ENCODE measurements at places on chromosomes 4 and X.
A peak's percentile ranks its signal among the peaks of the same experiment; 100 is the strongest.

- DNase-seq, result peak; percentile 80
Observed at GRCh38 chr4:76208005-76208765, 5.4 kb downstream of the SCARB2 start.

DNA sequence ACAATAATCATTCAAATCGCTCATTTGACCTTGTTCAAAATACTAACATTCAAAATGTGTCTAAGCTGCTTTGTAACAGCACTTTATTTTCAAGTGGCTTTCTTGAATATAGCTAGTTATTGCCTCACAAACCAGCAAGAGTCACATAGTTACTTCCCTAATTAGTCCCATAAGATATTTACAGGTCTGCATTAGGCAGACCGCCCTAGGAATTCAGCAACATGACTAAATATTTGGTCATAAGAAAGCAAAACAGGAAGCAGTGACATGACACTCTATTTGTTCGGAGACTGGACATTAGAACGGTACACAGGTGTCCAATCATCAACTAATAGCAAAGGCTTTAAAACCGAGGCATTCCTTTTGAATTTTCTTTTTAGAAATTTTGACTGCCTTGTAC lies 262.0 kb downstream of the COL25A1 start:
- DNase-seq, result no peak

GRCh38 chrX:103789004-103789403 lies 12.4 kb downstream of the PLP1 start:
- no peak for DNase-seq

DNA sequence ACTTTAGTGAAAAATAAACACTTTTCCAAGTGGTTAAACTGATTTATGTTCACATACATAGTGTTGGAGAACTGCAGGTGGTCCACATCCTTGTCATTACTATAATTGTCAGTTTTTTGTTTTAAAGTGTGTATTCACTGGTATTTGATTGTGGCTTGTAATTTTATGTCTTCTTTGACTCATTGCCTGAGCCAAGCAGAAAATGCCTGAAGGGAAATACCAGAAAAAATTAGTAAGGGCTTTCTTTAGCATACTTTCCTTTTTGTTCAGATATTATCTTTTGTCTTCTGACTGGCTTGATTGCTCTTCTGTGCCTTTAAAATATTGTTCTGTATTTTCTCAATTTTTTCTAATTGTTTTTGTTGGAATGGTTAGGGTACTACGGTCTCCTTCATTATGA lies 981.3 kb downstream of the C4orf33 start:
- no peak for DNase-seq

GRCh38 chr4:61841714-61842113 lies 641.6 kb downstream of the ADGRL3 start:
- DNase-seq, result no peak

DNA sequence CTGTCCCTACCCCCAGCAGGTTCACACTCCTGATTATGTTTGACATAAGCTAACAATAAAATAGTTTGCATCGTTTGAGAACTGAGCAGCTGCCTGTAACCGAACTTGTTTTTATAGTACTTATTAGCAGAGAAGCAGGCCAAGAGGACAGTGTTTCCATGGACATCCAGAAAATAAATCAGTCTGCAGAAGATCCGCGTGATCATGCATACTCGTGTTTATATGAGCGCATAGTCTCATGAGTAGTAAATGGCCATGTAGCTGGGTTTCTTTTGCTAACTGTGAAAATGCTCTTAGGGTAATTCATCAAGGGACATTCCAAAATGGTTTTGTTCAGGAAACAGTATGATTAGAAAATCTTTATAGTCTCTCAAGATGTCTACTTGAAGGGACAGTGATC lies 289.2 kb downstream of the DCTD start:
- no peak for DNase-seq

- peak; percentile 28 for DNase-seq
Observed at GRCh38 chr4:148447681-148448080, 5.5 kb upstream of the NR3C2 start.

DNA sequence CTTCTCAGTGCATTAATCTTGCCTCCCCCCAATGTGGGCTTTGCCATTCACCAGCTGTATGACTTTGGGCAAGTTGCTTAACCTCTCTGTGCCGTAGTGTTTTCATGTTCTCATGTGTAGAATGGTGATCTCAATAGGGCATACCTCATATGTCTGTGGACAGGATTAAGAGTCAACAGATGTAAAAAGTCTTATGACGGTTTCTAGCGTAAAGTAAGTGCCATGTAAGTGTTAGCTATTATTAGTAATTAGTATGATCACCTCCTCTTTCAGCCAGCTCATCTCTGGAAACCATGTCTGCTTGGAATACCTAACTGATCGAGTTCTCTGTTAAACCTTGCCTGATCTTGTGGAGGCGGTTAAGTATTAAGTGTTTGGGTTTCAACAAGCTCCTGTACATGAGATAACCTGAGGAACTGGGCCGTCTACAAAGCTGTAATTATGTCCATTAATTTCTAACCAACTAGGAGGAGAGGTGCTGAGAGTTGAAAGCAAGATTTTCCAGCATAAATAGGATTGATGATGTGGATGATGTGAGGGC lies 66.3 kb downstream of the TSC22D3 start:
- no peak for DNase-seq

DNA sequence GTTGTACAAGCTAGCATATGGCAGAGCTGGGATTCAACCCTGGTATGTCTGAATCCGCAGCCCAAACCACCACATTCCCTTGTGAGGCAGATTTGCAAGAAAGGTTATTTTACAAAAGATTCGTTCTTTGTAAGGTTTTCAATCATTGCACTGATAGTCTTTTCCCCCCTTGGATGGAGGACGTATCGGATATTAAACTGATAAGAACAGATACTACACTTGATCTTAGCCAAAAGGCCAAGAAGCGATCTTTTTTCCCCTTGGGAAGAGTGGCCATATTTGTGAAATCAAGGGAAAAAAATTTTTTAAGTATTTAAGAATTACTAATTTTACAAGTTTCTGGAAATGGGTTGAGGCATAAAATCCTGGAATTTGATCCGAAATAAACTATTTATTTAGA lies 34.4 kb upstream of the MSMO1 start:
- no peak for DNase-seq

GRCh38 chr4:185761352-185762235 lies 50.4 kb downstream of the SORBS2 start:
- no peak for DNase-seq

DNA sequence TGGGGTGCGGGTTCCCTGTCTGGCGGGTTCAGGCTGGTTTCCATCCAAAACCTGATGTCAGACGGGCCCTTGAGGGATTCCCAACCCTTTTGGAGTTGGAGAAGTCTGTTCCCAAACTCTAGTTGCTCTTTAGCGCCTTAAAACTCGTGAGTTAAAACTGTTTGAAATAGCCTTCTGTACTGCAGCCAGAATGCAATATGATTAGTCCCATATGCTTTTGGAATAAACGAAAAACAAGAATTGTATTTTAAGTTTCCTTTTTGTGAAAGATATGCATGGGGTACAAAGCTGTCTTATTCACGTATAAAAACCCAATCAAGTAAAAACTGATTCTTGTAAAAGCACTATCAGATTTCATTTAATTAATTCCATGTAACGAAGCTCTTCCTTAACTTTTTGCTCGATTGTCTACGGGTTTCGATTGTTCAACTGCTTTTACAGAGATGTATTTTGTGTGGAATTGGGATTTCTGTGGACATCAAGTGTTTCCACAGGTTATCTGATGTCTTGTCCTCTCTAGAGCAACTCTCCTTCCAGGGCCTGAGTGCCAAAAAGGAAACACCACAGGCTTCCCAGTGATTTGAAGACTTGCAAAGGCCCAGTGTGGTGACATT lies 49.5 kb downstream of the CLDN34 start:
- no peak for DNase-seq

DNA sequence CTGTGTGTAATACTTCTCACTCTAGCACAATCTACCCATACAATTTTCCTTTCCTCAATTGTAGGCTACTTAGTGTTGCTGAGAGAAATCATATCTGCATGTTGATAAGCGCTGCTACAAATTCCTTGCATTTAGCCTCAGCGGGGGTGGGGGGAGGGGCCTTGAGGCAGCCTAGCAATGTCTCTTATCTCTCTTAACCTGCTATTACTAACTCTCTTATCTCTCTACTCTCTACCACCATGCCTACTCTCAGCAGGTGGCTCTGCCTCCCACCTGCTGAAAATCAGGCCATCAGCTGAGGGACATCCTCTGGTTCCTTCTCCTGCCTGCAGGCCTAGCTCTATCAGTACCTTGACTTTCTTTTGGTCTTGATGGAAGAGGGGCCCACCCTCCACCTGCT lies 98.9 kb downstream of the GPR82 start:
- no peak for DNase-seq

DNA sequence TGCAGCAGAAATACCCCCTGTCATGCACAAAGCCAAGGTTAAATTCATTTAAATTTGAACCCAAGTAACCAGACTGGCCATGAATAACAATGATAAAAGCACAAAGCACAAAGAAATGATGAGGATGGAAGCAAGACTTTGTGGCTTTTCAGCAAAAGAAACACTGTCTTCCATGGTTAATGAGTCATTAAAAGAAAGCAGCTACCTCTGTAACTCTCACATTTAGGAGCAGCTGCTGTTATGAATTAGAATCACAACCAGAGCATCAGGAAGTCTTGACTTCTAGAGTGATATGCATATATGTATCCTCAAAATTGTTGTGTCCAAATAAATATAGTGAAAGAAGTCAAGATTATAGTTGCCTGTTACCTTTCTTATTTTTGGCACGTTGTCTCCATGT lies 70.7 kb upstream of the RPS6KA6 start:
- DNase-seq, result no peak

DNA sequence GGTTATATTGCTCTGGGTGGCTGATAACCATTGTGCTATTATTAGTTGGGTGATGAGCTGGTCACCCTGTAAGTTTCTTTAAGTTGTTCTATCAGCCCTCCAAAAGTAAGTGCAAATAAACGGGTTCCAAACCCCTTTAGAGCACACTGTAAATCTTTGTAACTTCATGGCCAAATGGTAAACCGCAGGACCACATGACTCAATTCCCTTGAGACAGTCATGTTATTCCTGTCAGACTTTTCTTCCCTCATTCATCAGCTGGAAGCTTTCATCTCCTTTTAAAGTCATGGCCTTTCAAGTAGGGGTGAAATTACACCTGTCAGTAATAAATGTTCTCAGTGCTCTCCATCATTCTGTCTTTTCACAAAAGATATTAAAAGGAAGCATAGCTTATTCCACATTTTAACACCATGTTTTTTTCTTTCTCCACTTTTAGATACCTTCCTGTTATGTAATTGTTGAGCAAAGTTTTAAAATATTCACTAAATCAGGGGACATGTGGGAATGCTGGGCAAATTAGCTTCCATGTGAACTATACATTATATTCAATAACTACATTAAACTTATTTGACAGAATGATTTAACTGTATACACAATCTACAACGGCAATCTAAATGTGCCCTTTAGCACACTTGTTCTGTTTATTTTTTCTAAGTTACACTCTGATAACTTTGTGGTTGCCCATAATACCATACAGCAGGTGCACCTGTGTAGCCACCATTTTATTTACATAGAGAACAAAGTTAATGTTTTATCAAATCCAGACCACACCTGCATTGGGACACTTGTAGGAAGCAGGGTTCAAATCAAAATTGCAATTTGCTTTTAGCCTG lies 275.5 kb downstream of the CFAP299 start:
- no peak for DNase-seq

DNA sequence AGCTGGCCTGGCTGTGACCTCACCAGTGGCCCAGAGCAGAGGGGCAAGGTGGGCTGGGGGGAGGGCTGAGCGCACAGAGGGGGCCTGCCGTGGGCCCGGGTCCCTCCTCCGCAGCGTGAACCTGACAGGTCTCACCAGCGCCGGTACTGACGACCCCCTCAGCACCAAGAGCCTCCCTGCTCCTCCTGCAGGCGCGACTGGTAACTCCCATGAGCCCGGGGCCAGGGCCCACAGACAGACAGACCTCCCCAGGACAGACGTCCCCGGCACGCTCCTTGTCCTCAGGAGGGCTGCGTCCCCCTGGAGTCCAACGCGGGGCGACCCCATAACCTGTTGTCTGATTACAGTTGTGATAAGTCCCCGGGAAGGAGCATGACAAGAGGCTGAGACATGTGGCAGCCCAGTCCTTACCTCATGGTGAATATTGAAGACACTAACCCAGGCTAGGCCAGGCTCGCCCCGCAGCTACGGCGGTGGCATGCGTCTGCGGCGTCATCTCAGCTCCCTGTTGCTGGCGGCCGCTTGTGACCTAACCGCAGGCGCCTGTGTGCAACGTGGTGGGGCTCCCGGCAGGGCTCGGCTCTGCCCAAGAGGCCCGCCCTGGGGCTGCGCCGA lies 8.5 kb downstream of the AKAP17A start:
- DNase-seq, result no peak

GRCh38 chr4:74451214-74451661 lies 6.3 kb downstream of the AREG start:
- DNase-seq, result no peak

GRCh38 chrX:133273180-133273579 lies 55.0 kb upstream of the TFDP3 start:
- DNase-seq, result no peak

- no peak for DNase-seq
Observed at GRCh38 chrX:8278557-8278956, 107.5 kb upstream of the VCX2 start.

GRCh38 chrX:65601126-65601525 lies 66.3 kb upstream of the MSN start:
- no peak for DNase-seq

DNA sequence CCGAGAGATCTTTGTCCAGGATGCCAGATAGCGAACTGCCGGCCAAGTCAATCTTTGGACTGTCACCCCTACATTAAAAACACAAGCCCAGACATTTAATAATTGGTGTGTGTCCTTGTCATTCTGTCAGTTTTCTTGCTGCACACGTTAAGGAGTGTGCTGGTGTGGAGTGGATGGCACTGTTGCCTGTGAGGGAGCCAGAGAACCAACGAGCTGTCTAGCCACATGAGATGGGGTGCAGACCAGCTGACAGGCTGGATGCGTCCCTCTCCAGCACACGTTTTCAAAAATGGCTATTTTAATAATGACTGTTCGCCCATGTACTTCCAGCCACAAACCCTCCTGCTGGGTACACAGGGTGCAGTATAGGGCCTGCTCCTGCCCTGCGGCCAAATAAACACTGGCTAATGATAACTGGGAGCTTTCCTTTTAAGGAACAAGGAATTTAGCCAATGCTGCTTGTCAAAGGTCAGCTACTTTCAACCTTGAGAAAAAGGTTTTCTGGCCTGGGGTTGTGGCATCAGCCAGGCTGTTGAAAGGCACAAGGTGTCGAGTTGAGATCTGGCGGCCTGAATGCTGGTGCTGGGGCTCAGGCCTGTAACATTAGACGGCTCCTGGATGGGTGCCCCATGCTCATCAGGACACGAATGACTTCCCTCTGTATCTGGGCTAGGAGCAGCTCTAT lies 54.0 kb upstream of the MAP3K15 start:
- DNase-seq, result no peak

DNA sequence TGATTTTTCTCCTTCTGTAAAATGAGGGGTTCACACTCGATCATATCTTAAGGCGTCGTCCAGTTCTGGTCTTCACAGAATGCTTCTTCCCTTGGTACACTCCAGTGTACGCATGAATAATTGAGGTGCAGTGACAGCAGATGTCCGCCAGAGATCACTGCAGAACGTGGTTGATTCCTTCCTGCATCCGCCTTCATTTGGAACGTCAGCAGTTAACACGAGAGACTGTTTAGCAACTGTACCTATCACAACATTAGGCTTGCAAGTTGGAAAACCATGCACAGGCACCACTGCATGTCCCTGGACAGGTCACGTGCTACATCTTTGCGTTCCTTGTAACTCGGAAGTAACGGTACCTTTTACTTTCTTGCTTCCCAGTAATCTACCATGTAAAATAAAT lies 66.0 kb upstream of the GEMIN8 start:
- DNase-seq, result peak; percentile 45

- no peak for DNase-seq
Observed at GRCh38 chrX:68428431-68428830, 4.9 kb downstream of the OPHN1 start.

GRCh38 chrX:13661735-13662288 lies 8.9 kb downstream of the TCEANC start:
- DNase-seq, result no peak

All from right hindlimb (tissue), 1 donor.